ENCODE measurements at places on chromosomes 3 and 15.

DNA sequence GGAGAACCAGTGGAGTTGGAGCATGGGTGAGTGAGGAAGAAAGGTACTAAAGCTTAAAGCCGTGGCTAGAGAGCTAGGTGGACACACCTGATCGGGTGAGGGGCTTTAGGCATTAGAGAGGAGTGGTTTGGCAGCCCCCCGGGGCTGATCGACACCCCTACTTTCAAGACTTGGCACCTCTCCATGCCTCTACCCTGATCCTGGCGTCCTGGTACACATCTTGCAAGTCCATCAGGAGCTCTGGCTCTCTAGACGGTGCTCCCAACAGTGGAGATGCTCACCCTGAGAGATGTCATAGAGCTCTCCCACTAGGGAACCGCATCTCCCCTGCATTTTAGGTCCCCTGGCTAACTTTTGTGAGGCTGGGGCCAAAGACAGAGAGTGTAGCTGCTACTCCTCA lies 98.1 kb downstream of the XXYLT1 start:
- no peak for DNase-seq

DNA sequence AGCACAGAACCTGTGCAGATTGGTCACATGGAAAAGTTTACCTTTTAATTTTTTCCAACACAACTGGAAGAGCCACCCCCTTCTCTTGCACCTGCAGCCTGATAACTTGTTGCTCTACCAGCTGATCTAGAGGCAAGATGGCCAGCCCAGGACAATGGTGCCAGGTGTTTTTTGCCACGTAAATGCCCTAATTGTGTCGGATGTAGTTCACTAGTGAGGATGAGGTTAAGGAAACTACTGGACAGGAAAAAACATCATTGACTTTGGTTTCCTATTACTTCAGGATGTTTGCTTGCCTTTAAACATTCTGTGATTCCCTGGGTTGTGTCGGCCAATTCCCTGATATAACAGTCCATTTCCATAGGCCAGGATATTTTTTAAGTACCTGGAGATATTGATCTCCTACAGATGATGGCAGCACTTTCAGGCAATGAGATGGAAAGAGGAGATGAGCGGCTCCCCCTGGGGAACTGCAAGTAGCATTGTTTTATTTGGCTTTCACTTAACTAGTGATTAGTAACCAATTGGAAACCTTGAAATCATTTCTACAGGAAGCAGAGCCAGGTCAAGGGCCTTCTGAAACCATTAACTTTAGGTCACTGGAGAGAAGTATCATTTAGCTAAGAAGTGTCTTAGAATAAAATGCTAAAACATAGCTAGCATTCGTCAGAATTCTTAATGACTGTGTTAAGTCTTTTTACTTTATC lies 72.5 kb downstream of the OSBPL10 start:
- DNase-seq: no peak

- DNase-seq: no peak
Observed at GRCh38 chr3:123655400-123655799, 70.5 kb upstream of the HACD2 start.

DNA sequence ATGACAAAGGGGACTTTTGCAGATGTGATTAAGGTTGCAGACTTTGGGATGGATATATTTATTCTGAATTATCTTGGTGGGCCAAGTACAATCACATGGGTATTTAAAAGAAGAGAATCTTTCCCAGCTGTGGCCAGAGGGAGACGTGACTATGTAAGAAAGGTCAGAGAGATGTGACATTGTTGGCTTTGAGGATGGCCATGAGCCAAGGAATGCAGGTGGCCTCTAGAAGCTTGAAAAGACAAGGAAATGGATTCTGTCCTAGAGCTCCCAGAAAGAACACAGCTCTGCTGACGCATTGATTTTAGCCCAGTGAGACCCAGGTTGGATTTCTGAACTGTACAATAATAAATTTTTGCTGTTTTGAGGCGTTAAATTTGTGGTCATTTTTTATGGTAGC lies 616.0 kb upstream of the TBL1XR1 start:
- no peak for DNase-seq

DNA sequence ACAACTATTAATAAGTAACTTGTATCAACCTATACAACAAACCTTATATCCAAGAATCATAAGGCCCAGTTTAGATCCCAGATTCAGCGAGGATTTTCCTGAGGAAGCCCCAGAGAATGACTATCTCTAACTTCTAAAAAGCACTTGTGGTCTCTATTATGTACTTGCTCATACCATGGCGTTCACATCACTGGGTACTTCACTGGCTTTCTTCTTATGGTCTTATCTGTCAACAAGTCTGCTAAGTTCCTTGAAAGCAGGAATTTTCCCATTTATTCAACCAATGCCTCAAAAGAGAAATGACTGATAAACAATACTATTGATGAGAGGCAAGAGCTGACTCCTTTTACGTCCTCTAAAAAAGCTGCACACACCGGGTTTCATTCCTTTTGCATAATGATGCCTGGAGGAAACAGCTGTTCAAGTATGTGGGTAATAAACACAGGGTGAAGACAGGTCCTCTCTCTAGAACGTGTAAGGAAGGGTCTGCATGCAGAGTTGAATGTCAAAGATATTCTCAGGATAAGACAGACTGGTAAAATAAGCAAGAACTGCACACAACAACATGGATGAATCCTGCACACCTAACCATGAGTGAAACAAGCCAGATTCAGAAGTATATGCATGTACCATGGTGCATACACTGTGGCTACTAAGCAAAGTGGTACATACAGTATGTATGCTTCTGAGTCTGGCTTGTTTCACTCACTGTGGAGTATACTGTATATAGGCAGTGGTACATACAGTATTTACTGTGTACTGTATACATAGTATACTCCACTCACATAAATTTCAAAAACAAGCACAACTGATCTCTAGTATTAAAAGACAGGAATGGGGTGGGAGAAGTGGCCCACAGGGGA lies 408.7 kb downstream of the SHQ1 start:
- no peak for DNase-seq
